ENCODE measurements at places on chromosomes 3 and 15.

DNA sequence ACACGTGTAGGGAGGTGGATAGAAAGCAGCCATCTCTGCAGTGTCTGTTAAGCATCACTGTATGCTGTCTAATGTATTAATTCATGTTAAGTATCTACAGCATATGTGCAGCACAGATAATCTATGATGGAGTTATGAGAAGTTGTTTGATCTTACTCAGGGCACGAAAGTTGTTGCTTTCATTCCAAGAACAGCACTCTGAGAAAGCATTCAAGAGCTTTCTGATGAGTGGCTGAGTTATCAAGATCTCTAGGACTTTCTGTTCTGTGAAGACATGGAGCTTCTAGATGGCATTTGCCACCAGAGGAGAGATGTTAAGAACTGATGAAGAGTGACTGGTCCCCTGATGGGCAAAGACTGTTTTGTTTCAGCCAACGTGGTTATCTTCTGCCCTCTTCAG is 22.6 kb upstream of the TPRG1 start:
- DNase-seq, result no peak

- DNase-seq, result no peak
Measured at GRCh38 chr3:125602752-125603649, 7.7 kb upstream of the OSBPL11 start.

- DNase-seq, result no peak
Measured at GRCh38 chr3:185309302-185309701, 53.6 kb upstream of the MAP3K13 start.

DNA sequence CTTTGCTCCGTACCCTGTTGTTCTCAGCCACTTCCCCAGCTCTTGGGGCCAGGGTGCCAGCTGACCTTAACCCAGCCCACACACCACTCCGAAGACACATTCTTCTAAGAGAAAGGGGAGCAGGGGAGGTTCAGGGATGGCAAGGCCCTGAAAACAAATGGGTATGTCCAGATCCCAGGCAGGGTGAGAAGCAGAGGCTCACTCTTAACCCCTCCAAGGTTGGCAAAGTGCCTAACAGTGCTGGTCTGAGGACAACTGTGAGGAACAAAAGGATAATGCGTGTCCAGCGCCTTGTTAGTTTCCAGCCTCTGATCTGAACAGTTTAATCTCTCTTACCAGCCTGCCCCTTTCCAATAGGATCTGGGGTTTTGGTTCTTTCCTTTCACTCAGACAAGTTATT is 1.5 kb downstream of the TMEM44 start:
- no peak for DNase-seq
